NCI-H524 treated with DMSO at 0.1 percent for 48 hours (cell line): ENCODE measurements at places on chromosomes 13 and 19.
A peak's percentile ranks its signal among the peaks of the same experiment; 100 is the strongest.

- no peak for DNase-seq
Measured at GRCh38 chr13:111225810-111226546, 94.5 kb upstream of the TEX29 start.

DNA sequence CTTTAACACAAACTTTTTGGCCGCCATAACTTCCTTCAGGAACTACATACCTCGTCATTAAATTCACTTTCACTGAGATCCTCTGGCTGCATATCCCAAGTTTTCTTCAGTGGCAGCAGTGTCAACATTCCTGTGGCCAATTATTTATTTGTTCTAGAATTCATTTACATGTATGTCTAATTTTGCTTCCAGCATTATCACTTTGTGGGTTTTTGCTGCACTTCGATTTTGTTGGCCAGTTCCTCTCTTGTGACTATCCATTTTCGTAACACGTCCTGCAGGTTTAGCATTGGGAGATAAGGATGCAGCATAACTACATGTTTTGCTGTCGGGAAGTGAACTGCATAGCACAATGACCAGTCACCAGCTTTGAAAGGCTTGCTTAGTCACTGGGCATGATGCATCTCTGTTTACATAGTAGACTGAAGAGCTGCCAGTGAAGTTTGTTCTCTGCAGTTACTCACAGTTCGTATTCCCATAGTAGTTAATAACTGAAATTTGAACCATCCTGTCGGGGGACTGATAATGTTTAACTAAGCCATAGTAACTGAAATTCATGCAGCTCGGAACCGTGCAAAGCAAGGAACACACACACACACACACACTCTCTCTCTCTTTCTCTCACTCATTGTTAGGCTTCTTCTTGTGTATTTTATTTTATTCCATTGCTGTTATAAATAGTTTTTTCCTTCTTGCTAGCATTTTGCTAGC, 28.3 kb downstream of the ZNF507 start:
- no peak for DNase-seq

DNA sequence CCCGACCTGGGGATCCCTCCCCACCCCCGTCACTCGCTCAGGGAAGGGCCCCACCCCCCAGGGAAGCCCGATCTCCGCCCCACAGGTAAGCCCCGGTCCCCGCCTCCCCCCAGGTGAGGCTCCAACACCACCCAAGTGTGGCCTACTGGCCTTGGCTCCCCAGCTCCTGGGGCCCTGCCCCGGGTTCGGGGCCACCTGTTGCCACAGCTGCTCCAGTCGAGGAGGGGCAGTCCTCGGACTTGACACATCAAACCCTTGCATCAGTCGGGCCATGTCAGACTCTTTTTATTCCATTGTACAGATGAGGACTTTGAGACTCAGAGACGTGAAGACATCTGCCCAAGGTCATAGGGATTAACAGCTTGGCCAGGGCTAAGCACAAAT, 512 bp downstream of the CC2D1A start:
- no peak for DNase-seq

DNA sequence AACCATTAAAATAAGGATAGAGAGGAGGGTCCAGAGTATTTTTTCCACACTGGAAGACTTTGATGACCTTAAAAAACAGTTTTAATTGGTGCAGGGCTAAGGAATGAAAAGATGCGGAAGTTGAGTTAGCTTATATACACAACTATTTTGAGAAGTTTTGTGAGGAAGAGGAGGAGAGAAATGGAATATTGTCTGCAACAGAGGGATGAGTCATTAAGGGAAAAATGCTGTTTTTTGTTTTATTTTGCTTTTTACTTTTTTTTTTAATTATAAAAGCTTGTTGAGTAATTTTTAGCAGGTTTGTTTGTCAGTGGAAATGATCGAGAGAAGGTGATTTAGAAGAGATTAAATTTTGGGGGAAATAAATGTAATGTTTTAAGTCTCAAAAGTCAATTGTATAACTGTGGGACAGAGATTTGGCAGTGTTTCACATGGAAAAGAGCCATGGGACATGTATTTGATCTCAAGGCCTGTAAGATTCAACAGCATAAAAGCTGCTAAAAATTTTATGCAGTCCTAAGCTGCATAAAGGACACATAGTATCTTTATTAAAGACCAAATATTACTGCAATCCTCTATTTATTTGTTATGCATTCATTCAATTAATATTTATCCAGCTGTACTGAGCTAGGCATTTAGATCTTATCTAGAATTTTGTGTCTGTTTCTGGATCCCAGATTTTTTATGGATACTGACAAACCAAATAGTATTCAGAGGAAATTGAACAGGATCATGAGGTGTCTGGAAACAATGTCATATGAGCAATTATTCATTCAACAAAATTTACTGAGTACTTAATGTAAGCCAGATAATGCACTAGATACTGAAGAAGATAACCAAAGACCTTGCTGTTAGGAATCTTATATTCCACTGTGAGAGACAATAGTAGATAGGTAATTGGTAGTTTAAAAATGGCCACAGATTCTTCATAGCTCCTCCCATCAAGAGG, 72.7 kb downstream of the DNAJC15 start:
- no peak for DNase-seq

GRCh38 chr19:1418496-1418775, 11.1 kb downstream of the DAZAP1 start:
- DNase-seq, result no peak

- no peak for DNase-seq
Measured at GRCh38 chr19:17322854-17323253, 11.8 kb downstream of the ANO8 start.

- DNase-seq, result no peak
Measured at GRCh38 chr19:18021121-18021755, 13.3 kb downstream of the ARRDC2 start.

- DNase-seq, result no peak
Measured at GRCh38 chr19:40646743-40647254, 43.7 kb downstream of the NUMBL start.

- DNase-seq, result no peak
Measured at GRCh38 chr19:21604351-21604926, 99.0 kb downstream of the ZNF429 start.

GRCh38 chr19:35118268-35119020, 2.8 kb downstream of the FXYD3 start:
- no peak for DNase-seq

DNA sequence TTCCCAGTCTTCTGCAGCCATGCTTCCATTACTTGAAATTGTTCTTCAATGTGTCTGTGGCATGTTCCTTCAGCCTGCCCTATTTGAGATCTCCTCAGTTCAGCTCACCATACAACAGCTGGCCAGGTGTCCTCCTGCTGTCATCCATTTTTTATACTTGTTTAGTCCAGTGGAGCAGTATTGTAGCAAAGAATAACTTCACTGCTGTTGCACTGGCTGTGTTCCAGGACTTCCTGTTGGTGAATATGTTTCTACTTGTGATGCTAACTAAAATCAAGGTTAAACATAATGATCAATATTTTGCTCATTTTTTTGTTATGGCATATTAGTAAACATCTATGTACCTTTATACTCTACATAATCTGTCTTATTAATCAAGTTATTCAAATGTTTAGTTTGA, 1394.1 kb downstream of the PCDH9 start:
- no peak for DNase-seq

GRCh38 chr13:31894931-31895330, 136.6 kb upstream of the FRY start:
- no peak for DNase-seq

- DNase-seq, result peak; percentile 87
Measured at GRCh38 chr13:87666831-87667230, 4.3 kb upstream of the SLITRK5 start.

GRCh38 chr19:20318616-20319015, 151.6 kb downstream of the ZNF486 start:
- no peak for DNase-seq

DNA sequence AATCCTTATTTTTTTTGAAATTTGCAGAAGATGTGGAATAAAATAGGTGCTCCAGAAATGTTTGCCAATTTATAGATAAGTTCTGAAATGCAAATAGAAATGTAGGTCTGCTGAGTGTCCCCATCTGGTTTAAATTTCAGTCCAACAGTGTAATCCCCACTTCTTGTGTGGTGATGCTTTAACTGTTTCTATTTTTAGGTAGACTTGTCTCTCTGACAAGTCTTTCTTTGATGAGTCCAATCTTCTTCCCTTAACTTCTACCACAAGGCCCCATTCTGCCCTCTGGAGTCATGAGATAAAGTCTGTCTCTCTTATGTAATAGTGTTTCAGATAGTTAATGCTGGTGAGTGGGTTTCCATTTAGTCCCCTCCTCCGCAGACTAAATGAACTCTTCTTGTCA, 390.4 kb downstream of the RFC3 start:
- DNase-seq, result no peak

DNA sequence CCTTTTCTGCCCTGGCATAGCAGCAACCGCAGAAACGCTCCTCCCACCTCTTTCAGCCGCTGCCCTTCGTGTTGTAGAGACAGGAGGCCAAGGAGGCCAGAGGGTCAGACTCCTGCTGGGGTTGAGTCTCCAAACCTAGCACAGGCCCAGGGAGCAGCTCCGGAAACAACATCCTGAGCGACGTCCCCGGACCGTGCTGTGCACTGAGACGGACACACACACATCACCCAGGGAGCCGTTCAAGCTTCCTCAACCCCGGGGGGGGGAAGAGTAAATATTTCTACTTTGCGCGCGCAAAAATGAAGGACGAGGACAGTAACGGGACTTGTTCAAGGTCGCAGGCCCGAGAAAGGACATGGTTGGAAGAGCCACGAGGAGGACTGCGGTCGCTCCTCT, 657 bp downstream of the ZNF550 start:
- no peak for DNase-seq

DNA sequence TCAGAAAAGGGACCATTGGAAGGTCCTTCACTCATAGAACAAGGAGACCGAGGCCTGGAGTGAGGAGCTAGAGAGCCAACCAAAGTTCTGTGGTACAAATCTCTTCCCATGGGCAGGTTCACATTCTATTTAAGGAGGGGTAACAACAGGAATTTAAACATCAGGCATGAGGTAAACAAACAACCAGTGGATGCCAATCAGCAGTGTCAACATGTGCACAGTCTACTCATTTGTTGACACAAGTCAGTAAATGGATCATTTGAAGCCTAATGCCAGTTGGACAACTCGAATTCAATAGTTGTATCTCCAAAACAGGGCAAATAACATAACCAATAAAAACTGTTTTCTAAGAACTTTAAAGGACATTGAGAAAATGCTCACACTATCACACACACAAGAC, 6.3 kb upstream of the DOCK9 start:
- no peak for DNase-seq

DNA sequence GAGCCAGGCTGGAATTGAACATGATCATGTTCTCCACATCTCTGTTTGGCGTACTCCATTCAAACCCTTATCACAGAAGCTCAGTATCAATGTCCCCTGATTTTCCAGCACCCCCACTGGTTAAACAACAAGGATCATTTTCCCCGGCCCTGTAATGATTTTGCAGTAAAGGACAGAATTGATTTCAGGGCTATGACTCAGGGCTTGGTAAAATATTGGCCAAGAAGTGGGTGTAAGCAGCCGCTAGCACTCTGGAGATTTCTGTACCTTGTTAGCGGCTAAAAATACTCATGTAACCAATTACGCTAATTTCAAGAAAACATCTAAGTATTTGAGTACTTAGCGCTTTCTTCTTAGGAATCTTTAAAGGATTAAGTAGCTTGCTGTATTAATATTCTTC, 69.5 kb upstream of the FNDC3A start:
- DNase-seq, result no peak

- no peak for DNase-seq
Measured at GRCh38 chr13:92197669-92198068, 799.2 kb downstream of the GPC5 start.

- no peak for DNase-seq
Measured at GRCh38 chr19:13579388-13580060, 73.2 kb upstream of the CACNA1A start.

GRCh38 chr19:49182848-49183375, 25.3 kb downstream of the TRPM4 start:
- DNase-seq, result no peak

GRCh38 chr19:49927526-49928264, 1.3 kb upstream of the ATF5 start:
- no peak for DNase-seq

DNA sequence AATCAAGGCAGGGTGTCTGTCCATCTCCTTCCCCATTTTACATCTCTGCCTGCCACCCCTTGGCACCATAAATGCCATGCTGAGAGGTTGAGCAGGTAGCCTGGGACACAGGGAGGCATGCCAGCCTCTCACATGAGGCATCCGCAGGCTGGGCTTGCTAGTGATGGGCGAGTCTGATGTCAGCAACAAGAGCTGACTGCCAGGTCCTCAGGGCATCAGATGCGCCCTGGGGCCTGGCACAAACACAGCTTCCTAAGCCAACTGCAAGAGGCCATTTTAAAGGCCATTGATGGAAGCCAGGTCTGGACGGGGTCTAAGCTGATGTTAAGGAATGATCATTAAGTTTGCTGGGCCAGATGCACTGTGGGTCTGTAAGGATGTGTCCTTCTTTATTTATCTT, 34.6 kb downstream of the MYH14 start:
- DNase-seq, result no peak

GRCh38 chr13:75219479-75220237, 262.3 kb downstream of the TBC1D4 start:
- peak; percentile 29 for DNase-seq

- DNase-seq, result no peak
Measured at GRCh38 chr13:87906411-87906810, 235.2 kb downstream of the SLITRK5 start.

DNA sequence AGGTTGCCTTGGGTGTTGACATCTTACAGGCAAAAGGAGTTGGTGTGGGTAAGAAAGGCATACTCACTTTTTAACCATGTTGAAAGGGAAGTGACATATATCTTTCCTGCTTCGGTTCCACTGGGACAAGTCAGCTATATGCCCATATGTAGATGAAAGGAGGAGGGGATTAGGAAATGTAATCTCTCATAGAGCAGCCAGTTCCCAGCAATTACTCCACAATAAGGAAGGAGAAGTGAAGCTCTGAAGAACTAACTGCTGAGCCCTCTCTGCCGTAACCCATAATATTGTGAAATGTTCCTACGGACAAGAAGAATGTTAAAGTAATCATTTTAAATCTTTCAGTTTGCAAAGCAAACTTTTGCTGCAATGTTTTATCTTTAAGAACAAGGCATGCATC, 82.2 kb downstream of the EDNRB start:
- no peak for DNase-seq

DNA sequence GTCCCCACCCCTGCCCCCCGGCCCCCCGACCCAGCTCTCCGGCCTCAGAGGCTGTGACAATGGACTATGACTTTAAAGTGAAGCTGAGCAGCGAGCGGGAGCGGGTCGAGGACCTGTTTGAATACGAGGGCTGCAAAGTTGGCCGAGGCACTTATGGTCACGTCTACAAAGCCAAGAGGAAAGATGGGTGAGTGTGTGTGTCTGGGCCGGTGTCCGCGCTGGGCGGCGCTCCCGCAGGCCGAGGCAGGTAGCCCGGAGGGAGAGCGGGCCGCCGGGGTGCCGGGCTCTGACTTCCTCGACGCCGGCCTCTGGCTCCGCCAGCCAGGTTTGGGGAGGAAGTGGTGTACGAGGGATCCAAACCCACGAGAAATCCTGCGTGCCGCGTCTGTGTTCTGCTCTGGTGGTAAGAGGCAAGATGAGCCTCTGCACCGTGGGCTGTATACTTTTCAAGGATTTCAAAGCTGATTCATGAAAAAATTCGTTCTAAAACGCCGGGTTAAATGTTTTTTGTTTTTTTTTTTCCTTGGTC, 718 bp downstream of the CDK8 start:
- no peak for DNase-seq
